DMS53 (cell line): ENCODE measurements at places on chromosomes 5 and 9.

DNA sequence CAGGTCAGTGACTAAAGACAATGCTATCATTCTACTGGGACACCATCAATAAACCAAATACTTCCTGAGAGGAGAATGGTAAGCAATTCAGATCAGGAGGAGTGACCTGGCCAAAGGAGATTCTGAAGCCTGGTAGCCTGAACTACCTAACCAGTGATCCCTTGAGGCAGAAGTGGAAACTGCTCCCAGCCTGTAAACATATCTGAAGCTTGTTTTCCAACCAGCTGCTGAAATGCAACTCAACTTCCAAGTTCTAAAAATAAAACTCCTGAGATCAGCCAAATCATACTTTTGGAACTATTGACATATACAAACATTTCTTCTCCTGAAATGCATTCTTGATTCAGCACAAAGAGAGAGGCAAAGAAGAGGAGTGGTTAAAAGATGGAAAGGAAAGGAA lies 204.1 kb downstream of the EBF1 start:
- peak; percentile 7 for DNase-seq

- DNase-seq, result no peak
These were observed 25.4 kb upstream of the ZSWIM6 start for GRCh38 chr5:61306531-61307131.

- peak; percentile 82 for DNase-seq
These were observed 88.8 kb downstream of the ANXA2R start for GRCh38 chr5:42951293-42951840.

- no peak for DNase-seq
These were observed 103.3 kb downstream of the EDIL3 start for GRCh38 chr5:84281383-84281782.

- DNase-seq, result no peak
These were observed 60.5 kb downstream of the OLFM1 start for GRCh38 chr9:135147938-135148337.

DNA sequence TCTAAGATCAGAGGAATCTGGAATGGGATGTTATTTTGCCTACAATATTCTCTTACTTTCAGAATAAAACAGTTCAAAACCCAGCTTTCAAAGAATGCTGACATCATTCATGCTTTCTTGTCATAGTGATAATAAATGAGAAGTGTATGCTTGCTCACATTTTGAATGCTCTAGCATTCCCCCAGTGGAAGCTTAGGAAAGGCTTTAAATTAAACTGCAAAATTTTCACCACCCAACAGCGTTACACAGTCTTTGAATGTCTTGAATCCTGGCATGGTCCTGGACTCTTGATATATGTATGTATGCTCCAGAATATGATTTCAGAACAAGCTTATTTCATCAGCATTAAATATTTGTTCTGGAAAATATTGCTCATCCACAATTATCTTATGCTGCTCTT lies 964.3 kb upstream of the NUDT12 start:
- DNase-seq, result no peak

DNA sequence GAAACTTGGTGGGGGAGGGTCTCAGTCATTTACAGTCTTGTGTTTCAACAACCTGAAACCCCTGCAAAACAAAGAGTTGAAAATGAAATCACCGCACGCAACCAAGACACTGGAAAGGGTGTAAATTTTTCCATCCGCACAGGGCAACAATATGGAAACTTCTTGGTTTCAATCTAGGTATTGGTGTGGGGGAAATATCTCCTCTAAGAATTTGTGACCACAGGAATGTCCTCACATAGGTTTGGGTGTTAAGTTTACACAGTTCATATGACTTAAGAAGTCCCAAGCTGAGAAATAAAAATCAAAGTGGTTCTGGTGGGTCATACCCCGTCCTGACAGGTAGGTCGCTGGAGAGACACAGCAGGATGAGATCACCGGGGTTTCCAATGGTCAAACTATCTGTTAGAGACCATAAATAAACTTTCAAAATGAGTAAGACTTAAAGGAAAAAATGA lies 51.9 kb upstream of the PIP5K1B start:
- no peak for DNase-seq

GRCh38 chr5:79236970-79237739 lies 1.2 kb downstream of the JMY start:
- DNase-seq, result peak; percentile 85

DNA sequence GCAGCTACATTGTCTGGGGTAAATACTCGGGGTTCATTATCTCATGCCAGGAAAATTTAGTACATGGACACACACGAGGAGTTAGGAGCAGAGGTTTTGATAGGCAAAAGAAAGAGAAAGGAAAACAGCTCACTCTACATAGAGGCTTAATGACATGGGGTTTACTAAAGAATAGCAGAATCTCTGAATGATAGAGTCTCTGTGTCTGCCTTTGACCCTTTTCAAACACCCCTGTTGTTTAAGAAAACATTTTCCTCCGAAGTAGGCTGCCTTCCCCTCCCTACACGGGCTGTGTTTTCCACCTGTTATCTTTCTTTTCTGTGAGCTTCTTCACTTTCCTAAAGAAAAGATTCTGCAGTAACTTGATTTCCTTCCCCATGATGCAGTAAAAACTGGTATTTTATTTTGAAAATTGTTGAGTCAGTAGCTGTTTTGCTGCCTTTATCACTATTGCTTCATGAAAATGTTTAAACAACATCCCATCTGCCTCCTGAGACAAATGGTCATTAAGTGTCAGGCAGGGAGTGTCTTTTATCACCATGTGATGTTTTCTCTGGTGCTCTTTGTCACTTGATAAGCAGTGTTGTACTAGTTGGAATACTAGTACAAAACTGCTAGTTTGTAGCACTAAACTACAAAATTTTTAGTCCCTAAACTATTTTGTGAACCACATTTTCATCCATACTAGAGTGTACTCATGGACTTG lies 76.6 kb downstream of the PPIC start:
- DNase-seq, result no peak

GRCh38 chr9:96667363-96667728 lies 12.2 kb upstream of the PRXL2C start:
- no peak for DNase-seq

- no peak for DNase-seq
These were observed 61.3 kb downstream of the AMBP start for GRCh38 chr9:114016629-114017423.

- DNase-seq, result no peak
These were observed 229.0 kb upstream of the PANK3 start for GRCh38 chr5:168808051-168808616.
